ENCODE measurements at places on chromosomes 5 and 9.

DNA sequence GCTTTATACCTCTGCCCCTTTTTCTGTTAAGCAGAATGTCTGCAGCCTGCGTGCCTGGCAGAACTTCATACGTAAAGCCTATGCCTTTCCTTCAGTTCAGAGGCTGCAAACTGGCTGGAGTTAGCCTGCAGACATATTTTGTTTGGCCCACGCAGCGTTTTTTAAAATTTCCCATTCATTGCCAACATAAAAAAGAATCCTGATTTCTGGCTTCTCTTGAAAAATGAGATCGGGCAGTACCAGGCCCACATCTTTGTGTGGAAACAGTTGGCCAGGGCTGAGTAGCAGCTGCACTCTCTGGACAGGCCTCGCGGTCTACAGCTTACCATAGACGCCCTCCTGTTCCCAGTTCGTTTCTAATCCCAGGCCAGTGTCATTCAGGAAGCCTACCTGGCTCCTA is 104.4 kb downstream of the SMARCA2 start:
- no peak for DNase-seq

GRCh38 chr5:161513942-161514341 is 32.6 kb downstream of the GABRB2 start:
- no peak for DNase-seq

DNA sequence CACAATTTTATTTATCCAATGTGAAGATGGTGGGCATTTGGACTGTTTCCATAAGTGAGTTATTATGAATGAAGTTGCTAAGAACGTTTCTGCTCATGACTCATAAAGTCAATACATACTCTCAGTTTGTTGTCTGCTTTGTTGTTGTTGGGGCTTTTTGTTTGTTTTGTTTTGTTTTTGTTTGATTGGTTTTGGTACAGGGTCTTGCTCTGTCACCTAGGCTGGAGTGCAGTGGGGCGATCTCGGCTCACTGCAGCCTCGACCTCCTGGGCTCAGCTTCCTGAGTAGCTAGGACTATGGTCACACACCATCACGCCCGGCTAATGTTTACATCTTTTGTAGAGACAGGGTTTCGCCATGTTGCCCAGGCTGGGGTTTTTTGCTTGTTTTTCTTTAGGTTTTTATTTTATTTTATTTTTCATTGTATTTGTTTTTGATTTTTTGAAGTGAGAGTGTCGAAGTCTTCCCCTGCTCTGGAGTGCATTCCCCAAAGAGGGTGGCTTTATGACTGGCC is 18.0 kb downstream of the TRIM7 start:
- no peak for DNase-seq

DNA sequence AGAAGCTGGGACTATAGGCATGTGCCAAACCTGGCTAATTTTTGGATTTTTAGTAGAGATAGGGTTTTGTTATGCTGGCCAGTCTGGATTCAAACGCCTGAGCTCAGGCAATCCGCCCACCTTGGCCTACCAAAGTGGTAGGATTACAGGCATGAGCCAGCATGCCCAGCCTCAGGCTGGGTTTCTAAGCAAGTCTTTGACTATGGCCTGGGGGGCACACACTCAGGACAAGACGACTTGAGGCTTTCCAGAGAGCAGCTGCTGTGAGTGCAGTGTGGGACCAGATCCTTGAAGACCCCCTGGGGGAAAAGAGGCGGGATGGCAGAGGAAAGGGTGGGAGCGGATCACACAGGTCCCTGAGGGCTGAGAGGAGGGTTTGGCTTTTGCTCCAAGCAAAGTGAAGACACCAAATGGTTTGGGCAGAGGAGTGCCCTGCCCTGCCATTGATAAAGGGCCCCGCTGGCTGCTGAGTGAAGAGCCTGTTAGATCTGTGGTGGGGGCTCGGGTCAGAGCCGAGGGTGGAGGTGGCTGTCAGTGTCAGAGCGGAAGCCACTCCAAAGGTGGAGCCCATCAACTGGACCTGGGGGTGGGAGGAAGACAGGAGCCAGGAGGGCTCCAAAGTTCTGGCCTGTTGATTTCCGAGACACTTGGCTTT is 46.8 kb upstream of the FUBP3 start:
- peak; percentile 25 for DNase-seq

GRCh38 chr5:176400382-176401156 is 12.0 kb downstream of the HIGD2A start:
- no peak for DNase-seq

DNA sequence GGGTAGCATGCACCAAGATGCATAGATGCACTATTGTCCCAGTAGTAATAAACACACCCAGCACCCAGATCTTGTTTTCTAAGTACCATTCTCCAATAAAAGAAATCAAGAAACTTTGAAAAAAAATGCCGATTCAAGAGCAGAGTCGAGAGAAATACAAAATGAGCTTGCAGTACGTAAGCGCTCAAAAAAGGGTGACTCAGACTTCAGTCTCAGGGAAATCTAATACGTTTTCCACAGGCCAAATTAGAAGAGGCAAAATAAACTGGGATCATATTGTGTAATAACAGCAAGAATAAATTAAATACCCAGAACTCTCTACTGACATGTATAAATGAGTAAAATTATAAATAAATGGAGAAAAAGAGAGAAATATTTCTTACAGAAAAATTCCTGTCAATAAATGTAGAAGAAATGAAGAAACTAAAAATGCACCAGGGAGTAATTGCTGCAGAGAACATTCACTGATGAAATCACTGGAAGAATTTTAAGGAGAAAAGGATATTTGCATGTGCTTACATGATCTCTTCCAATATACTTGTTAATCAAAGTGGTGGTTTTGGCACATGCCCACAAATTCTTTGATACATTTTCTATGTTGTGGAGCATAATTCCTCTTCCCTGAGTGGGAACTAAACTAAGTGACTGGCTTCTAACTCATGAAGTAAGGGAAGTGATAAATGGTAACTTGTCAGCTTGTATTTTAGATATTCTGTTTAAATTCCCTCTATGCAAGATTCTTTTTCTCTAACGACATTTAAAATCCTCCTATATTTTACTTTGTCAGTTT is 567.6 kb upstream of the ADAMTS16 start:
- DNase-seq, result no peak

DNA sequence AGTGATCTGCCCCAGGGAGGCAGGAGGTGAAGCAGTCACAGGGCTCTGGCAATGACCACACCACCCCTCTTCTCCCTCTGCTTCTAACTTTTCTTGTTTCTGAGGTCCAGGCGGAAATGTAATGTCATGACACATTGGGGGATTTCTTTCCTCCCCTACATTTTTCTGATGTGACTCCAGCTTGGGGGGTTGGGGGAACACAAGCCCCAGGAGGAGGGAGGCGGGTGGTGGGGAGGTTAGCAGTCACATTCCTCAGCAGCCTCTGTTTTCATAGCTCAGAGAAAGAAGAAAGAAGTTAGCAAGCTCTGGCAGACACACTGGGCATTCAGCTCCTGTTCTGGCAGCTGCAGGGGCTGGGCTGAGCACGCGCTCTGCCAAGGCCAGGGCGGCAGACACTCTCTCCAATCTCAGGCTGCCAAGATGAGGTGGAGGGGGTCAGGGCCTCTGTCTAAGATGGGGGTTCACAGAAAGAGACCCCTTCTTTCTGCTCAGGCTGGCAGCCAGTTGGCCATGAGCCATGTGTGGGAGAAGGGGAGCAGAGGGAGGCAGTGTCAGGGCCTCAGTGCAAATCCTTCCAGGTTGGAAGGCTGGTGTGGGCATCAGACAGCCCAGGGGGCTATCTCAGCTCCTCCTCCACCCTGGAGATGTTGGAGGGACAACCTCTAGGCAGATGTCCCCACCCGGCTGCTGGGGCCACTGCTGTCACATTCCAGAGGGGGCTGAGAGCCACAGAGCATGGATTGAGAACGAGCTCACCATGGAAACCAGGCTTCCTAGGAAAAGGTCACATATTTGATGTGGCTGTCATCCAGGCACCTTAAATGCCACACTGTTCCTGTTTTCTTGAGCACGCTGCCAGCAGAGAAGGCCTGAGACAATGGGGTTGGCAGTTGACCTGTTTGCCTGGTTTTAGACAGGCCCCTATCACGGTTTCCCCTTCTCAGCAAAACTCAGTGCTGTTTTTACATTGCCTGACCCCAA is 20.1 kb upstream of the PFDN1 start:
- DNase-seq, result no peak

DNA sequence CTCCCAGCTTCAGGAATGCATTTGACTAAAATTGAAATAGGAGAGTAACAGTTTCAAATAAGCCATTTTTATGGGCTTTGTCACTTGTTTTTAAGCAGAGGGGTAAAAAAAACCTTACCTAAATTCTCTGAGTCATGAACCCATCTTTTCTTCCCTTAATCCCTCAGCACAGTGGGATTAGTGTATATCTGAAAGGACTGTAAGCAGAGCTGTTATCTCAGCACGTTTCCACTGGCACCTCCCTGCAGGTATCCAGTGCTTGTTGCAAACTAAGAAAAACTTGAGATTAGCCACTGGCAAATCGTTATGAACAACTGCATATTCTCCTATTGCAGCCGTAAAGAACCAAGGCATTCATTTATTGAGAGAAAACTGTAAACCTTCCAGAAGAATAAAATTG is 872.7 kb downstream of the EFNA5 start:
- no peak for DNase-seq

DNA sequence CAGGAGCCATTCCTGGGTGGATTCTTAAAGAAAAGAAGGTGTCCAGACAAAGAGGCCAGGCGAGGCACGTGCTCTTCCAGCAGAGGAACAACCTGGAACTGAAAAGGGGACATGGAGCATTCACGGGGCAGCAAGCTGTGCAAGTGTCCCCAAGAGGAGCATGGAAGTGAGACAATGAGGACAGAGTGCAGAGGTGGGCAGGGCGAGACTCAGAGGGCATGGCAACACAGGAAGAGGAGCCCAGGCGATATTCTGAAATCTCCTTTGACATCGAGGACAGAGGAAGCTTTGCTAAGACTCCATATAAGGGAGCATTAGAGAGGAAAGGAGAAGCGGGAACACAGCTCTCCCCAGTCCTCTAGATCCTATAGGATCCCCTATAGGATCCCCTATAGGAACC is 29.4 kb upstream of the SPATA31E1 start:
- DNase-seq, result no peak

GRCh38 chr5:11903614-11904264 is 507 bp downstream of the CTNND2 start:
- peak; percentile 80 for DNase-seq

DNA sequence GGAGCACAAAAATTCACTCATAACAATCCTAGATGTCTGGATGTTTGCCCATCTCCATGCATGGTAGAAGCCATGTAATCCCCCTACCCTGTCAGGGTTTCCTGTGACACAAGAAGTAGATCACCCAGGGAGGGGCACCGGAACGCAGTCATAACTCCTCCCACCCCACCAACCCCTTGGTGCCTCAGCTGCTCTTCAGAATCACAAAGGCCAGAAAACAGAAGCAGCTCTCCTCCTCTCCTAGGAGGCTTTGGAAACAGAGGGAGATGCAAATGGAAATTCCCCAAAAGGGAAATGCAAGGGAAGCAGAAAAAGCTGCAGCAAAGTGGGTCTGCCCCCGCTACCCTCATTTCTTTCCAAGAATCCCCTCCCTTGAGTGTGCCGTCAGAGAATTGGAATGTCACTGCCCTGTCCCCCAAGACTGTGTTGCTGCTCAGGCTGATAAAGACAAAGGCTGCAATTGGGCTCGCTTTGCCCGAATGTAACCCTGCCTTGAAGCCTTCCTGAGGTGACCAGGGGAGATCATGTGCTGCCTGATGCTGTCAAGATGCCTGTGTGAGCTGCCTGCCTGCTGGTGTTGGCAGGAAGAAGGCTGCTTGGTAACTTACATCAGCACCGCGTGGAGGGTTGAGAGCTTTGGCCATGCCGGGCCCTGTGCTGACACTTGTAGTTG is 65.5 kb upstream of the ABCA1 start:
- peak; percentile 29 for DNase-seq

- DNase-seq, result no peak
These were observed 232.1 kb downstream of the MAN2A1 start for GRCh38 chr5:109921735-109922380.

DNA sequence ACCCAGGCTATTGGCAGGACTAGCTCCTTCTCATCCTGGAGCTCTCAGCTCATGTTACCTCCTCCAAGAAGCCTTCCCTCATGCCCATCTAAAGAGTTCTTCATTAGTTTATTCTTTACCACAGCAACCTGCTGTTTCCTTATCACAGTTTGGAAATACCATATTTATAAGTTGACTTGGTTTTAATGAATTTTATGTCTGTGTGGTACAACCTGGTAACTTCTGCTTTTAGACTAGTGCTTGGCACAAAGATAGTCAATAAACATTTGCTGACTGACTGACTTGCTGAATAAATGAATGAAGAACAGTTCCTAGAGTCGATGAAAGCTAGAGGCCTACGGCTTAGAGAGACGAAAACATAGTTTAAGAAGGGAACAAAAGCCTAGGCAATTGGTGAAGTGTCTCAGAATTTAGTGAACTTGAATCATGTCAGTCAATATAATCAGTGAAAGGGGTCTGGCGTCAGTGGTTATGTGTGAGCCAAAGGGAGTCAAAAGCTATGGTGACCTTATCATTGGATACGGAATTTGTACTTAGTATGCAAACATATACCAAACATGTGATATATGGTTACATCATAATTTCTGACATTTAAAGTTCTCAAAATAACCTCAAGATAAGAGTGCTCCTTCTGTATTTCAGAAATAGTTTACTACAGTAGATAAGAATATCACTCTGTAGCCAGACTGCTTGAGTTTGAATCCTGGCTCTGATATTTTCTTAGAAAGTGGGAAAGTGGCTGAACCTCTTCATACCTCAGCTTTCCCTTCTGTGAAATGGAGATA is 239.5 kb downstream of the MCTP1 start:
- DNase-seq, result no peak

- peak; percentile 45 for DNase-seq
These were observed 509.4 kb downstream of the BNC2 start for GRCh38 chr9:16361118-16361517.

DNA sequence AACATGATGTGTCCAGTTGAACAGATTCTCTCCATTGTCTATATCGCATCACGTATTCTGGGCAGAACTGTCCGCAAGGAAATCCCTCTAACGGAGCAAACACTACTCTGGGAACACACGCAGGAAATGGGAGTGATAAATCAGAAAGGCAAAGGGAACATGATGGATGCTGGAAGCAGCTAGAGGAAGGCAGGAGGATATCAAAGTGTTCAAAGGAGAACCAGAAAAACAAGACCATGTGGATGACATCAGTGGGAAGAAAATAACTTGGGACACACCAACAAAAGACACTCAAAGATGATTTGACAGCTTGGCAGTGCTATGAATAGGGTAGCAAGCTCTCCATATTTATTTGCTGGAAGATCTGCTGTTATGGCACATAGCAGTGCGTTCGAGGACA is 142.9 kb downstream of the PLK2 start:
- no peak for DNase-seq

GRCh38 chr5:115873392-115873791 is 31.7 kb downstream of the AP3S1 start:
- no peak for DNase-seq

DNA sequence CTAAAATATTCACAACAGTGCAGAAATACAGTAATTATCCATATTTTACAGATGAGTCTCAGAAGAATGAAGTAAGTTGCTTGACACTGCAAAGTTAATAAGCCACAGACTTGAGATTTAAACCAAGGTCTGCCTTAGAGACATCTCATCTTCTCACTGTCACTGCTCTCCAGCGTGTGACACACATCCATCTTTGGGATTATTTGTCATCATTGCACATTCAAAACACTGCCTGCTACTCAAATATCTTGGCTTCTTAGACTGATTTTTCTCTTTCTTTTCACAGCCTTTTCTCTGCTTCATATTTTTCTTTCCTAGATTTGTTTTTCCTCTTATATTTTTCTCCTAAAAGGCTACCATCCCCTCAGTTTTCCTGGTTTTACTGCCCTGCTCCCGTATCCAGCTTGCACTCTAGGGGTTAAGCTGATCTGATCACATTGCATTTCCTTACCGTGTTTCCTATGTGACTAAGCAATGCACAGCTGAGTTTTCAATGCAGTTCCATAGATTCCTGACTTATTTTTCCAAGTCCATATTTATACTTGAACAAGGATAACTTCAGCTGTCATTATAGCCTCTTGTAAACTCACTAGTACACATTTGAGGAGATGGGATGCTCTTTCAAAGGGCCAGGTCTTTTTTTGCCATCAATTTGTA is 353.0 kb downstream of the PLK2 start:
- DNase-seq, result no peak

Measured in trophoblast cell (in vitro differentiated cells and primary cell).